ENCODE measurements at places on chromosomes 12 and 14.

DNA sequence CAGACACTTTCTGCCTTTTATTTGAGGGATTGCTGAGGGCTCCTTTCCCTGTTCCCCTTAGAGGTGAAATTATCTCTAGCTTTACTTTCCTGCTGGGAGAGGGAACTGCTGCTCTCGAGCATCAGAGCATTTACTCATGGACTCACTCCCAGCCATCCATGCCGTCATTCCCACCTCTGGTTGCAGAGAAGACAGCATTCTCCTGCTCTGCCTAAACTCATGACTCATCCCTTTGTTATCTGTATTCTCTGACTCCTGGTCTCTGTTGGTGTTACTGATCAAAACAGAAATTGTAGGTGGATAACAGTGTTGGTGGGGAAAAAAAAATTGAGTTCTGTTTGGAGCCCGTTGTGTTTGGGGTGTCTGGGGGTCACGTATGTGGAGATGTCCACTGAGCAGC lies 159.3 kb downstream of the TTC8 start:
- DNase-seq: no peak

DNA sequence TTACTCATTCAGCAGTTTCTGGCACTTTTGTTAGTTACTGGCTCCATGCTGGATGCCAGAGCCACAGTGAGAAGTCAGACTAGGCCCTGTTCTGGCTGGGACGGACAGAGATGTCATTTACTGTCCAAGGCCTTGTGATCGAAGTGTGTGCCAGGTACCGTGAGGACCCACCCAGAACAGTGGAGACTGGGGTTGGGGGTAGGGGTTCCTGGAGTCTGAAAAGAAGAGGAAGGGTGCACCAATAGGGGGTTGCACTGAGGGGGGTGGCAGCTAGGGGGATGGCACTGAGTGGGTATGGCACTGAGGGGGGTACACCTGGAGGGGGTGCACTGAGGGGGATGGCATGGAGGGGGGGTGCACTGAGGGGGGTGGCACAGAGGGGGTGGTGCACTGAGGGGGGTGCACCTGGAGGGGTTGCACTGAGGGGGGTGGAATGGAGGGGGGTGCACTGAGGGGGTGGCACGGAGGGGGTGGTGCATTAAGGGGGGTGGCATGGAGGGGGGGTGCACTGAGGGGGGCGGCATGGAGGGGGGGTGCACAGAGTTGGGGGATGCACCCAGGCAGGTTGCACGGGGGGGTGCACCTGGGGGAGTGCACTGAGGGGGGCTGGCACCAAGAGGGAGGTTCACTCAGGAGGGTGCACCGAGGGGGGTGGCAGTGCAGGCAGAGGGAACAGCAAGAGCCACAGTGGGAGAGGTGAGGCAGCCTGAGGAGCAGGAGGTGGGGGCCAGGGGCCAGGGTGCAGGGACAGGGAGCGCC lies 10.6 kb upstream of the CYP46A1 start:
- DNase-seq: no peak

GRCh38 chr12:92803903-92804302 lies 101.1 kb downstream of the PLEKHG7 start:
- no peak for DNase-seq

- DNase-seq: peak; percentile 45
These were observed 80.4 kb upstream of the KCNA1 start for GRCh38 chr12:4829161-4829792.

- DNase-seq: no peak
These were observed 826 bp downstream of the ZNF705A start for GRCh38 chr12:8157484-8158198.

- no peak for DNase-seq
These were observed 22.2 kb upstream of the PRMT8 start for GRCh38 chr12:3468836-3469235.

DNA sequence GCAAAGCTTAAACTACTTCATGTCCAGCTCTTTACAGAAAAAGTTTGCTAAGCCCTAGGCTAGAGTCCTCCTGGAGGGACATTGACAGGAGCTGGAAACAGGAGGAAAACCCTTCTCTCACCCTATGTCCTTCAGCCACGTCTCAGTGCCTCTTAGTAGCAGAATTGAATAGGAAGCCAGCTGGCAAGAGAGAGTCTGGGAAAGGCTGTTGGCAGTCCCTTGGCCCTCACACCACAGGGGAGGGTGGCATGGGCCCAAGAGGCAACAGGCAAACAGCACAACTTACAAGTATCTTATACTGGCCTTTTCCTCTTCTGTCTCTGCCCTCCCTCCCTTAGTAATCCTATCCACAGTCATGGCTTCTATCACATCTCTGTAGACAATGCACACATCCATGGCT lies 27.7 kb upstream of the DHRS2 start:
- no peak for DNase-seq

DNA sequence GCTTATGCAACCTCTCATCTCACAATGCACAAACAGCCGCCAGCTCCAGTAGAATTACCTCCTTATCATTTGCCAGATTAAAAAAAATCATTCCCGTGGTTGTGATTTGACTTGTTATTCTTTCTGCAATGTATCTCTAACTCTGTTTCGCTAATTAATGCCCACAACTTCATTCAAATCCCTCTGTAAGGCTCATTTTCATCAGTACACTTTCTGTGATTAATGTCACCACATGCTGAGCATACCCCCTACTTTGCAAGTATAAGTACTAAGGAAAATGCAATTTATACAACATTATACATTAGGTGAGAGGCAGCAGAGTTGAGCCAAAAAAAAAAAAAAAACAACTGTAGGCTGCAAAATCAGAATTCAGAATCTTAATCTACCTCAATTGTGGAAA lies 166.0 kb downstream of the FSCB start:
- DNase-seq: no peak

DNA sequence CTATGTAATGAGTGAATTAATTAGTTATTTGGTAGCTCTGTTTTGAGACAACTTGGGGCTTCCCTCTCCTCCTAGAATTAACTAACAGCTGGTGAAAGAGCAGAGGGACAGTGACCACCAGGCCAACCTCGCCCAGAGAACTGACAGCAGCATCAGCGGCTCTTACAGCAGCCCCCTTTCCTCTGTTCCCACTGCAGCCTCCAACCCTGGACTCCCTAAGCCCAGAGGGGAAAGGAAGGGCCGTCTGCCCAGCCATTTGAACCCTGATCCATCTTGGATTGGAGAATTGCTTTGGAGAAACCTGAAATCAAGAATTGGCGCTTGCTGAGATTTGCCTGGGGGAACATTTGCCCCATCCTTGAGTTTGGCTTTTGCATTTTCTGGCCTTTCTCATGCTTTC lies 45.5 kb downstream of the B4GALNT3 start:
- DNase-seq: no peak

- no peak for DNase-seq
These were observed 79.5 kb downstream of the OTOGL start for GRCh38 chr12:80178846-80179245.

GRCh38 chr12:109201496-109201885 lies 85.1 kb downstream of the ACACB start:
- DNase-seq: no peak

GRCh38 chr12:4852308-4852707 lies 57.4 kb upstream of the KCNA1 start:
- no peak for DNase-seq

DNA sequence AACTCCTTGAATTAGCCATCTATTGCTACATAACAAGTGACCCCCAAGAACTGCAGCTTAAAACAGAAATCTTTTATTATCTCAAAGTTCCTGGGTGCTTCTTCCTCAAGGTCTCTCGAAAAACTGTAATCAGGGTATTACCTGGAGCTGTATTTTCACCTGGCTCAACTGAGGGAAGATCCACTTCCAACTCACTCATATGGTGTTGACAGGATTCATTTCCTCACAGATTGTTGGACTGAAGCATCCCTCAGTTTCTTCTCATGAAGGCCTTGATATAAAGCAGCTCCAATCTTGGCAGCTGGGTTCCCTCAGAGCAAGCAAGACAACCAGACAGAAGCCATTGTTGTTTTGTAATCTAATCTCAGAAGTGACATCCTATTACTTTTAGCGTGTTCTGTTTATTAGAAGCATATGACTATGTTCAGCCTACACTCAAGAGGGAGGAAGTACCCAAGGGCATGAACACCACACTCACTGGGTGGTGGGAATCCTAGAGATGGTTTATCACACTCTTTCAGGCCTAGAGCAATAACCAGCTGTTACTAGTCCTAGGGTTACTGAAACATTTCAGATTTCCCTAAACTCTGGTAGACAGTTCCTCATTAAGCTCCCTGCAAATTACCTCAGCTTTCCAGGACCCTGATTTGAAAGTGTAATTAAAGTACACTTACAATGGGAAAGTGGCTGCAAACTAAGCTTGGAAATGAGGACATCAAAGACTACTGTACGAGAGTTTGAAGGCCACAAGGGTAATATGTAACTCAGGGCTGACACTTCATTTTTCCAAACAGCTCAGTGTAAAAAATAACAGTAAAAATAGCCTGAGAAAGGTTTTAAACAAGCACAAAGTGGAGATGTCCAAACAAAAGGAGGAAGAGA lies 222.2 kb downstream of the SEC23A start:
- no peak for DNase-seq

GRCh38 chr12:40152783-40153383 lies 47.0 kb upstream of the SLC2A13 start:
- DNase-seq: no peak

GRCh38 chr12:63811755-63812154 lies 32.0 kb downstream of the RXYLT1 start:
- no peak for DNase-seq

GRCh38 chr14:101849640-101850039 lies 88.1 kb downstream of the PPP2R5C start:
- no peak for DNase-seq

DNA sequence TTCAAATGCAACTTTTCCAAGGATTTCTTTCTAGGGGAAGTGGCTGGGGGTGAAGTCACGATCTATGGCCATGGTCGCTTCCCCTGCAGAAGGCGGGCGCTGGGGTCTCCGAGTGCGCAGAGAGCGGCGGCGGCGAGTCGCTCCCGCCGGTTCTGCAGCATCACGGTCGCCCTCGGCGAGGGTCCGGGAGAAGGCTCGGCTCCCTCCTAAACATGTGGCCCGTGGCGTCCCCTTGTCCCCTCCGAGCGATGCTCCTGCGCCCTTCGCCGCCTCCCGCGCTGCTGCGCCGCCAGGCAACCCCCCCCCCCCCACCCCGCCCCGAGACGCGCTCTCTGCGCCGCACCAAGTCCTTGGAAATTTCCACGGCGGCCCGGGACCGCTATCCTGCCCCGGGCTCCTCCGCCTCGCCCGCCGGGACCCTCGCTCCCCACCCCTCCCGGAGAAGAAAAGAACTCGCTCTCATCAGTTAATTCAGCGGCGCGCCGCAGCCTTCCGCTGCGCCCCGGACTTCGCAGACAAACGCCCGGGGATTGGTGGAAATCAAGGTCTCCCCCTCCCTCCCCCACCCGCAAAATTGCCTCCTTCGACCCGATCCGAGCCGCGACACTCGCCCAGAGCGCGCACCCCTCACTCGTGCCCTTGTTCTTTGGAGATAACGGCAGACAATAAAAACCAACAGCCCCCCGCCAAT lies at the start of gene ST8SIA1:
Gene ST8SIA1, minus strand, starts transcription at position 298 of the 691 bp plus-strand sequence. CDS start 475 bp downstream, outside the sequence.
- DNase-seq: peak; percentile 3

- peak; percentile 40 for DNase-seq
These were observed at the start of gene C14orf132 for GRCh38 chr14:96038920-96039632. Gene C14orf132 (plus strand): TSS chr14:96039362. CDS start chr14:96039501, 139 bp downstream.

DNA sequence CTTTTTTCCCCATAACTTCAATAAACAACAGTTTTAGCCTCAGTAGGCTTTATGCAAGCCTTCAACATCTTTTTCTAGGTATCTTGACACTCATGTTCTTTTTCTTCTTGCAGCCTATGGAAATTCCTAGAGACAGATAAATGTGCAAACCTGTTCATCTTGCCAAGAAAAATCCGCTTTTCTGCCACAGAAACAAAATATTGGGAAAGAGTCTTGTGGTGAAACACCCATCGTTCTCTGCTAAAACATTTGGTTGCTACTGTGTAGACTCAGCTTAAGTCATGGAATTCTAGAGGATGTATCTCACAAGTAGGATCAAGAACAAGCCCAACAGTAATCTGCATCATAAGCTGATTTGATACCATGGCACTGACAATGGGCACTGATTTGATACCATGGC lies 295.9 kb downstream of the ZFP36L1 start:
- no peak for DNase-seq

- DNase-seq: no peak
These were observed 23.2 kb downstream of the FOS start for GRCh38 chr14:75301666-75302325.

DNA sequence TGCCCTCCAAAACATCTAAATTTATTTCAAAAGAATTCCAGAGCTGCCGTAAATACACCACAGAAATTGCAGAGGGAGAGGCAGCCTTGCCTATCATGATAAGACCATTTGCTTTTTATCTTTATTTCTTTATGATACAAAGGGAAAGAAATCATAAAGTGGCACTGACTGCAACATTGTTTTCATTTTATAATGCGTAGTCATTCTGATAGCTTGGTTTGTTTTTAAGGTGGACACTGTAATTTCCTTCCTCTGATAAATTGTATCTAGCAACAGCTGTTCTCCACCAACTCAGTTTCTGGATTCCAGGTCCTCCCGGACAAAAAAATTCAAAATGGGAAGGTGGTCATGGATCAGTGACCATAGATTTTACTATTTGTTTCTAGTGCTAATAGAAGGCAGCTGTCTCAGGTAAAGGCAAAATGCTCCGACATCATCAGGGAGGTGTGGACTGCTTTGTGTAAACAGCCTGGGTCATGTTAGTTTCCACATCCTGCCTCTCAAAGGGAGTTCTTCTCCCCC lies 623 bp upstream of the TSPAN8 start:
- DNase-seq: no peak

DNA sequence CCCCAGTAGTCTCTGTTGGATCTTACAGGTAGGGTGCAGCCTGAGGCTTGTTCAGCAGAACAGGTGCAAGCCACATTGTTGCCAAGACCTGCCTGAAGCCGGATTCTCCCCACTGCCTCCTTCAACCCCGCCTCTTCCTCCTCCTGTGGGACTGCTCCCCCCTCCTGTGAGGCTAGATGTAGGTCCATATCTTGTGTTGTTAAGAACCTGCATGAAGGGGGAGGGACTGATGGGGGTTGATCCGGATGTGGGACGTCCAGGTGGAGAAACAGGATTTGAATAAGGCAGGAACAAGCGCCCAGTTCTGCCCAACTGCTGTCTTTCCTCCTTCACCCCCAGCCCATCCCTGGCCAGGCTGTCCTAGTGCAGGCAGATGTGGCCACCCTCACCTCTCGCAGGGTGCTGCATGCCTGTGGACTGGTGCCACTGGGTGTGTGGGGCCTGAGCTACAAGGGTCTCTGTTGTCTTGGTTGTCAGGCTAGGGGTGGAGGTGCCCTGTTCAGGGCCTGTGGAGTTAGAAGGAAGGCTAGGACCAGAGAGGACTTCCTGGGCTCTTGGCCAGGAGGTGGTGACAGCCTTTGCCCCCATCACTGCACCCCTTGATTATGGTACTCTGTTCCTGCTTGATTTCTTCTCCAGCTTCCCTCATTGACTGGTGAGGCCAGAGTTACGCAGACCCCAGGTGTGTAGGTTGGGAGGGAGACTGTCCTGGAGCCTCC lies 1.4 kb downstream of the NR4A1 start:
- DNase-seq: no peak

DNA sequence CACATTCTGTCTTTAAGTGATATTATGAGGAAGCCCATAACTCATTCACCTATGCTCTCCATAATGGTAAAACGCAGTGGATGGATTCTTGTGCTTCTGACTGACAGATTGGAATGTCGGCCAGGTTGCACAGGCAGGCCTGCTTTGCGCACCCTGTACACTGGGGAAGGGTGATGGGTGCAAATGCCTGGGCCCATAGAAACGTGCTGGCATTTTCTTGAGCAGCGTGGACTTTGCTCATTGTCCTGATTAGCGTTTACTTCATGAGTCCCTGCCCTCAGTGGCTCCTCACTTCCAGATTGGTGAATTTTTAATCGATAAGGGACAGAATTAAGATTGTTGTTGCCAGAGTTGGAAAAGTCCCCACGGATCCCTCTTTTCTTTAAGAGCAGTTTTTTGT lies 80.9 kb upstream of the TRAF3 start:
- DNase-seq: no peak

All from GM12892 (cell line).